Caco-2 (cell line): ENCODE measurements at places on chromosomes 13 and 19.
A peak's percentile ranks its signal among the peaks of the same experiment; 100 is the strongest.

- no peak for DNase-seq
Measured at GRCh38 chr13:21796775-21797514, 126.1 kb downstream of the FGF9 start.

- DNase-seq, result peak; percentile 78
Measured at GRCh38 chr19:29873024-29873800, 61.4 kb downstream of the CCNE1 start.

GRCh38 chr13:111215081-111216047 is 100.3 kb downstream of the ARHGEF7 start:
- DNase-seq, result no peak

GRCh38 chr13:30346789-30347167 is 39.4 kb upstream of the KATNAL1 start:
- DNase-seq, result no peak

- DNase-seq, result no peak
Measured at GRCh38 chr13:73141292-73141771, 82.5 kb downstream of the KLF5 start.

GRCh38 chr19:48668332-48668731 is 4.5 kb downstream of the NTN5 start:
- DNase-seq, result no peak

DNA sequence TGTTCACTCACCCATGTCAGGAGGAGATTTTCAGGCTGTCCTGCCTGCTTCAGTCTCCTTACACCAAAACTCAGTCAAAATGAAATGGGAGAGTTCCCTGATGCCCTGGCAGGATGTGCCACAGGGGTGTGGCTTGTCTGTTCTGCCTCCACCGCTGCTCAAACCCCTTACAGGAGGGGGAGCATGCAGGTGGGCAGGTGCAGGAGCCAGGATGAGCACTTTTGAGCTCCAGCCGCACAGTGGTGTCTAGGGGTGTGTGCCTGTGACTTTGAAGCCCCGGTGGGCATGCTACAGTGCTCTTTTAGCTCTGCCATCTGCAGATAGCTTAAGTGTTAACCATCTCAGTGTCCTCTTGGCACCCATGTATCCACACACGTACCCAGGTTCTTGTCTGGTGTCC is 71.9 kb upstream of the IPO5 start:
- DNase-seq, result no peak

DNA sequence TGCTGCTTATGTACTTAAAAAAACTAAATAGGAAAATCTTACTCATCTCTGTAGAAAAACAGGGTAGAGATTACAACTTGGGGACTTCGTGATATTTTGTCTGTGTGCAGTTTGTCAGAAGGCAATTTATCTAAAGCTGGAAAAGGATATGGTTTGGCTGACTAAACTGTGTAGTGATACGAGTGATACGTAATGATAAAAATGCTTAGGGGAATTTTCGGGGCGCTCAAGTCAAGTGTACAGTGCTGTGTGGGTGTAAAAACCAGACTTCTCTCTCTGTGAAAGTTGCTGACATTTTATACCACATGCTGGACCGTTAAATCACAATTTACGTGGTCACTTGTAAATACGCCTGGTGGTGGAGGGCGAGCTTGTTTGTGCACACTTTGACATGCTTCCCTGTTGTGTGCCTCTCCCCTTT is 221.7 kb downstream of the KCNRG start:
- no peak for DNase-seq

DNA sequence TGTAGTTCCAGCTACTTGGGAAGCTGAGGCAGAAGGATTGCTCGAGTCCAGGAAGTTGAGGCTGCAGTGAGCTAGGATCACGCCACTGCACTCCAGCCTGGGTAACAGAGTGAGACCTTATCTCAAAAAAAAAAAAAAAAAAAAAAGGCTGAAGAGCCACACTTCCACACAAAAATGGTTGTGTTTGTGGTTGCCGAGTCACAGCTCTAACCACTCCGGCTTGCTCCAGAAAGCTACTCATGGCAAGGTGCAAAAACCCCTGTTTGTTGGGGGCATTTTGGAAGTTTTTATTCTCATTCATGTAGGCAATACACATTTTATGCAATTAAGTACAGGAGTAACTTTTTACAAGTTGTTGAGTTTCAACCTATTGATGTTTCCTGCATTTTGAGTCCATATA is 93.5 kb downstream of the INSR start:
- DNase-seq, result no peak

- no peak for DNase-seq
Measured at GRCh38 chr19:45056831-45057230, 18.0 kb downstream of the CLASRP start.

GRCh38 chr19:30034321-30034720 is 92.3 kb downstream of the URI1 start:
- DNase-seq, result no peak

DNA sequence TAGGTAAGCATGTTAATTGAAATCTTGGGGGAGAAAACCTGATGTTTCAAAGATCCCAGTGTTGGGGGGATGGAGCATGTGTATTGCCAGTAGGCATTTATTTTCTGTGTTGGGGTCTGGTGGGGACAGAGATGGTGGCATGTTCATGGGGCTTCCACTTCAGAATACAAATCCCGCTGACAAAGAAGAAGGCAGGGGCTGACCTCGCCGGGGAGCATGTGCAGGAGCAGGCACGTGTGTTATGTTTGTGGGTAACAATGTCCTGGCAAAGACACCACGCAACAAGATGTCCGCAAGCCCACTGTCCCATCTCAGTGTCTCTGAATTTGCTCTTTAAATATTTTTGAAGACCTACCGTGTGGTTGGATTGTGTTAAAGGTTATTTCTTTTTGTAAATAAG is 164.5 kb downstream of the TEX29 start:
- DNase-seq, result no peak

GRCh38 chr19:45785781-45786532 is 3.7 kb upstream of the DMPK start:
- DNase-seq, result no peak

GRCh38 chr13:103033999-103034398 is 32.2 kb downstream of the SLC10A2 start:
- no peak for DNase-seq

GRCh38 chr19:47681936-47682335 is 31.3 kb upstream of the EHD2 start:
- DNase-seq, result no peak

DNA sequence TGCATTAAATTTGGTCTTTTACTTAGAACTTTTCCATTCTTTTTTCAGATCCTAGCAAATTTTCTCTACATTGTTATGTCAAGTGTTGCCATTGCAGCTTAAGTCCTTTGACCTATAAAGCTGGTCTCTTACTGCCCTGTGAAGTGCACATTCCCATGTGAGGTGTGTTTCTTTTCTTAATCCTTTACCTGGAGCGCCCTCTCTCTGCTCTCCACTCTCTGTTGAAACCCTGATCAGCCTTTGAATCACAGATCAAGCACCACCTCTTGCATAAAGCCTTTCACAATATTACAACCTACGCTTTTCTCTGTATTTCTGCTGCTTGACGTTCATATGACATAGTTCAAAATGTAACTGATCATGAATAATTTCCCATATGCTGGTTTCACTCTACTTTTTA is 84.8 kb downstream of the PCDH17 start:
- peak; percentile 55 for DNase-seq

- DNase-seq, result peak; percentile 93
Measured at GRCh38 chr19:40217027-40217810, 965 bp downstream of the TTC9B start.

GRCh38 chr13:24267801-24268200 is 41.6 kb upstream of the C1QTNF9 start:
- no peak for DNase-seq

- no peak for DNase-seq
Measured at GRCh38 chr13:101473458-101473857, 21.0 kb downstream of the ITGBL1 start.

- no peak for DNase-seq
Measured at GRCh38 chr13:111662451-111662850, 342.0 kb downstream of the TEX29 start.

DNA sequence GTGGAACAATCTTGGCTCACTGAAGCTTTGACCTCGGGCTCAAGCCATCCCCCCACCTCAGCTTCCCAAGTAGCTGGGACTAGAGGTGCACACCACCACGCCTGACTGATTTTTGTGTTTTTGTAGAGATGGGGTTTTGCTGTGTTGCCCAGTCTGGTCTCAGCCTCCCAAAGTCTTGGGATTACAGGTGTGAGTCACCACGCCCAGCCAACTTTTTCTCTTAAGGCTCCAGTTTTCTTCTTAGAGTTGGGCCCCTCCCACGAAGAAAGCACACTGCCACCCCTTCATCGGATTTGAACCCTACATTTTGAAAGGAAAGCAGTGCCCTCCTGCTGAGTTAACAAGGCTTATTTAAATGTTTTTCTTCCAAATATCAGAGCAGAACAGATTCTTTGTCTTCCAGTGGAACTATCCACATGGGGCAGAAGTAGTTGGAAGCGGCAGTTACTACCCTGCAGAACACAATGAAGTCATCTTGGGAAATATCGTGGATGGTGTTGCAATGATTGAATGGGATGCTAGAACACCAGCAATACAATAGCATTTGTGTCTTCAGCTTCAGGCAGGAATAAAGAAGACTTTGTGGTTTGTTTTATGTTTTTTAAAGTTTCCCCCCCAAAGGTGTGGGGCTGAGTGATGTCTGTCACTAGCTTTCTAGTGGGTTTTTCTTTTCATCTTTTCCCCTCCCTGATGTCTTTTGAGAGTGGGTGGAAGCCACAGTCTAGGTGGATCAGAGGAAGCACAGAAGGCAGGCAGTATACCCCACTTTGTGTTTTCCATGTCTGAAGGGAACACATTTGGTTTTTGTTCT is 8.9 kb downstream of the ACTN4 start:
- no peak for DNase-seq

GRCh38 chr13:22536851-22537250 is 643.9 kb upstream of the SGCG start:
- DNase-seq, result no peak

GRCh38 chr13:103866048-103866447 is 799.8 kb upstream of the SLC10A2 start:
- DNase-seq, result no peak

GRCh38 chr13:92716749-92717148 is 509.9 kb upstream of the GPC6 start:
- no peak for DNase-seq

DNA sequence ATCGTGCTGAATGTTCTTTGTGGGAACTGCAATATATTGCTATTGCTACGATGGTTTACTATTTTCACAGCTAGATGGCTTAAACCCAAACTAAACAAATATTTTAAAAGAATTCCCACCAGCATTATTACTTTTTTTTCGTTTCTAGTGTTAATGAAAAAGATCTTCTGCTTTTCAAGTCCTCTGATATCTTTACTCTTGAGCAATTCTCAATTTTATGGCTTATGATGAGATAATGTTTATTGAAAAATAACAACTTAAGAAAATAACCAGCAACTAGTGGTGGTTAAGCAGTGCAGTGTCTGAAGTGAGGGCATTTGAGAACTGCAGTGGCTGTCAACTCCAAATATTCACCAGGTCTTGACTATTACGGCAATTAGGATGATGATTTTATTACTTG is 360.4 kb downstream of the ENOX1 start:
- no peak for DNase-seq

GRCh38 chr19:6678690-6679109 is 8.7 kb upstream of the TNFSF14 start:
- DNase-seq, result no peak

GRCh38 chr19:45645068-45645630 is 6.0 kb upstream of the EML2 start:
- DNase-seq, result no peak

- DNase-seq, result no peak
Measured at GRCh38 chr19:50290775-50291174, 38.4 kb downstream of the KCNC3 start.

DNA sequence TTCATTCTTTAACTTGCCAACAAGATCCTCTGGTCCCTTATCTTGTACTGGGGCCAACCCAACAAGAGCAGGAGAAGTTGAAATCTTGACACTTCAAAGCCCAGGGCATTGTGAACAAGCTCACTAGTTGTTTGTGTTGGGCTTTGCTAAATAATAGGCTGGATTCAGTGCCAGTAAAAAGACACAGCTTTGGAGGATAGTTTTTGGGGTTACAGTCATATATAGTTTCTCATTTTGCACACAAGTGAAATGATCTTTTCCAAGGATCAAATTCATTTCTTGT is 30.3 kb upstream of the LRCH1 start:
- no peak for DNase-seq

- DNase-seq, result no peak
Measured at GRCh38 chr19:21143428-21143827, 1.6 kb downstream of the ZNF431 start.

GRCh38 chr13:97327086-97327485 is 105.0 kb downstream of the MBNL2 start:
- no peak for DNase-seq

- no peak for DNase-seq
Measured at GRCh38 chr13:31199527-31199848, 287 bp upstream of the B3GLCT start.

DNA sequence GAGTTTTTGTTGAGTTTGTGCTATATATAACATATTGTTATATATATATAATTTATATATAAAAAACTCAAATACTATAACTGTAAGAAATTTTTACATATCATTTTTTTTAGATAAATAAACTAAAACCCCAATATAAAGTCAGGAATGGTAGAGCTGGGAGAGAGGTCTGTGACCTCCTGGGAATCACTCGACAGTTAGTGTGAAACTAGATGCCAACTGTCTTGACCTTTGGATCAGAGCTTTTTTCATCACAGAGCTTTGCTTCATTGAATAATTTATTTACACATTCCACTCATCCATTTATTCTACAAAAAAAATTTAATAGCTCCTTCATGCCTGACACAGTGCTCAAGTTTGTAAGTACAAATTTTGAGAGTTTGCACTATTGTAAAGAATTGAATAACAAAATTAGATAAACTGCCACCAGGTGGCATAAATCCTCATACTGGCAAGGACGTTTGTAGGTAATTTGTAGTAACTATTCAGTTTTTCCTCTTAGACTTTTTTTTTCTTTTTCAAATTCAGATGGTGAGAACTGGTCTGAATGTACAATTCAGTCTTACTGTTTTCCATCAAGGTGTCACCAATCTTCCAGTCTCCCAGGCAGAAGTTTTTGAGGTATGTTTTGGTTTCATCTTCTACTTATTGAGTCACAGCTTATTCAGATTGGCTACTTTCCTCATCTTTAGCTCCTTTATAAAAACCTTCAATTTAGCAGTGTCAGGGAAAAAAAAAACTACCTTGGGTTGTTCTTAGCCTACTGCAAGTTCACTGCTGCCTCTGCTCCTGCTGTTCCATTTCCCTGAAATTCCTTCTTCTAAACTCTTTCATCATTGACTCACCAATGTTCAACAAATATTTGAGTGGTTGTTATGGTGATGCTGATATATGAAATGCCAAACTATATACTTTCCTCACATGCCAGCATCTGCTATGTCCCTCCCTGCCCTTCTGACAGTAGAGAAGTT is 28.7 kb downstream of the LACC1 start:
- DNase-seq, result peak; percentile 49

GRCh38 chr13:40205771-40206240 is 460.6 kb downstream of the FOXO1 start:
- DNase-seq, result no peak

GRCh38 chr19:50551034-50551714 is 17.1 kb downstream of the LRRC4B start:
- DNase-seq, result no peak

- peak; percentile 97 for DNase-seq
Measured at GRCh38 chr19:41175801-41176777, 16.9 kb upstream of the CYP2S1 start.

GRCh38 chr13:78398743-78399410 is 204.5 kb downstream of the POU4F1 start:
- no peak for DNase-seq
